Cardiac atrium fibroblast (primary cell): ENCODE measurements at places on chromosomes 2 and 18. TPM values are rescaled to one million over a fixed set of nuclear protein-coding genes. Genes with fewer than 3 reads are reported as not detected.

The UGT1A3 gene
- total RNA-seq: not detected in 2 replicates

The INPP5D gene
- 0.16 and 0.18 TPM in 2 replicates for total RNA-seq

The TXNDC2 gene
- total RNA-seq: 0.32 TPM in 1 of 2 replicates, not detected in the other

The TCF4 gene
- total RNA-seq: 52.0 and 67.9 TPM in 2 replicates

The COL4A3 gene
- total RNA-seq: 3.1 and 3.2 TPM in 2 replicates

The SIGLEC15 gene
- not detected in 2 replicates for total RNA-seq

The DCDC2C gene
- not detected in 2 replicates for total RNA-seq

The COL6A3 gene
- 1,547 and 1,558 TPM in 2 replicates for total RNA-seq

The EGR4 gene
- total RNA-seq: not detected in 2 replicates

The ARL4C gene
- total RNA-seq: 4.9 and 5.6 TPM in 2 replicates

The CHST9 gene
- total RNA-seq: not detected in 2 replicates

The PARD6G gene
- 1.1 and 2.1 TPM in 2 replicates for total RNA-seq

The VWA3B gene
- total RNA-seq: not detected in 2 replicates

The LOXL3 gene
- total RNA-seq: 76.8 and 97.7 TPM in 2 replicates

The KANSL1L gene
- total RNA-seq: 4.3 and 5.5 TPM in 2 replicates

The C18orf54 gene
- 1.3 and 1.6 TPM in 2 replicates for total RNA-seq

The CYP26B1 gene
- 7.0 and 11.3 TPM in 2 replicates for total RNA-seq

The POTEF gene
- total RNA-seq: not detected in 2 replicates

The SNORC gene
- not detected in 2 replicates for total RNA-seq

The ACTR1B gene
- total RNA-seq: 45.0 and 51.2 TPM in 2 replicates

The GKN1 gene
- not detected in 2 replicates for total RNA-seq

The LAMA1 gene
- total RNA-seq: 18.1 and 26.7 TPM in 2 replicates

The IL1A gene
- total RNA-seq: 0.18 TPM in 1 of 2 replicates, not detected in the other

The CLEC4F gene
- total RNA-seq: not detected in 2 replicates

The PKDCC gene
- total RNA-seq: 94.1 and 99.8 TPM in 2 replicates

The IL36RN gene
- total RNA-seq: not detected in 2 replicates

The GALNT1 gene
- 74.7 and 95.4 TPM in 2 replicates for total RNA-seq

The CHRNG gene
- not detected in 2 replicates for total RNA-seq

The SLC35G4 gene
- total RNA-seq: not detected in 2 replicates

The RUFY4 gene
- total RNA-seq: not detected in 2 replicates

The GCG gene
- total RNA-seq: not detected in 2 replicates

The ELOA2 gene
- total RNA-seq: not detected in 2 replicates

The REG3G gene
- not detected in 2 replicates for total RNA-seq

The NPHP1 gene
- total RNA-seq: 1.3 and 3.2 TPM in 2 replicates

The TAF4B gene
- 3.8 and 4.5 TPM in 2 replicates for total RNA-seq

The IRS1 gene
- total RNA-seq: 13.3 and 17.3 TPM in 2 replicates

The SERTAD2 gene
- total RNA-seq: 9.4 and 10.4 TPM in 2 replicates

The SLC19A3 gene
- total RNA-seq: 2.2 and 2.6 TPM in 2 replicates

The TEX44 gene
- total RNA-seq: not detected in 2 replicates

The SLC11A1 gene
- under 0.01 TPM in 2 replicates for total RNA-seq

The SKA1 gene
- 2.7 and 5.5 TPM in 2 replicates for total RNA-seq

The ADD2 gene
- total RNA-seq: not detected in 2 replicates

The SCN1A gene
- total RNA-seq: not detected in 2 replicates

The NCKAP5 gene
- total RNA-seq: not detected in 2 replicates

The ZNF24 gene
- 11.7 and 16.0 TPM in 2 replicates for total RNA-seq

The PJVK gene
- total RNA-seq: 0.65 and 6.5 TPM in 2 replicates
